PC-3 (cell line): ENCODE measurements at places on chromosomes 7 and 10. TPM values are rescaled to one million over a fixed set of nuclear protein-coding genes. Genes with fewer than 3 reads are reported as not detected.

DNA sequence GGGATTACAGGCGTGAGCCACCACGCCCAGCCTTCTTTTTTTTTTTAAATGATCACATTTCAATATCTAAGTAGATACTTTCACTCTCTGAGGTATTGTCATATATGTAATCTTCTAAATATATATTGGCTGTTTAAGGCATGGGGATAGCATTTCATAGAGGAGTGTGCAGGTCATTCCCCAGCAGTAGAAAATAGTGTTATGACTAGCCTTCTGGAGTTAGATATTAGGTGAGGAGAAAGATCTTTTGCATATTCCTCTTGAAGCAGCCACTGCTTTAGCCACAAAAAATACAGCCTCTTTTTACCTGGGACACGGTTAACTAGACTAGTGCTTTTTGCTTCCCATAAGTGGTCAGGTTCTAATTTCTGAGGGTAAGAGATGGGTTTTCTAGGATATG is 28.9 kb downstream of the ADD3 start:
- no peak overlapping the region for H3K4me3 ChIP-seq
- H3K4me1 ChIP-seq, result peaks cover 10% of the 10 kb centered on the region
- no peak for DNase-seq
- H3K27me3 ChIP-seq, result no peaks in the 10 kb centered on the region

TRIM73 gene
- total RNA-seq, result 5.2 and 6.4 TPM in 2 replicates

GRCh38 chr10:3873728-3874461 is 88.9 kb upstream of the KLF6 start:
- DNase-seq, result no peak
- H3K4me3 ChIP-seq, result no peak overlapping the region

TLX1 gene
- not detected in 2 replicates for total RNA-seq

AGR3 gene
- total RNA-seq, result not detected in 2 replicates

R3HCC1L gene
- 11.7 and 15.3 TPM in 2 replicates for total RNA-seq

- no peak overlapping the region for H3K27ac ChIP-seq
- H3K36me3 ChIP-seq, result no peaks in the 10 kb centered on the region
Observed at GRCh38 chr10:111804781-111805180, 378.8 kb downstream of the GPAM start.

- no peaks in the 10 kb centered on the region for H3K27me3 ChIP-seq
- H3K4me1 ChIP-seq, result peaks cover 19% of the 10 kb centered on the region
- no peak overlapping the region for H3K27ac ChIP-seq
Observed at GRCh38 chr7:16399265-16399831, 22.0 kb downstream of the CRPPA start.

- H3K4me1 ChIP-seq, result no peaks in the 10 kb centered on the region
- no peaks in the 10 kb centered on the region for H3K27me3 ChIP-seq
- H3K36me3 ChIP-seq, result peaks cover 23% of the 10 kb centered on the region
- DNase-seq, result no peak
- H3K27ac ChIP-seq, result no peak overlapping the region
- no peak overlapping the region for H3K4me3 ChIP-seq
Observed at GRCh38 chr7:128841171-128841690, 11.0 kb downstream of the FLNC start.

DNA sequence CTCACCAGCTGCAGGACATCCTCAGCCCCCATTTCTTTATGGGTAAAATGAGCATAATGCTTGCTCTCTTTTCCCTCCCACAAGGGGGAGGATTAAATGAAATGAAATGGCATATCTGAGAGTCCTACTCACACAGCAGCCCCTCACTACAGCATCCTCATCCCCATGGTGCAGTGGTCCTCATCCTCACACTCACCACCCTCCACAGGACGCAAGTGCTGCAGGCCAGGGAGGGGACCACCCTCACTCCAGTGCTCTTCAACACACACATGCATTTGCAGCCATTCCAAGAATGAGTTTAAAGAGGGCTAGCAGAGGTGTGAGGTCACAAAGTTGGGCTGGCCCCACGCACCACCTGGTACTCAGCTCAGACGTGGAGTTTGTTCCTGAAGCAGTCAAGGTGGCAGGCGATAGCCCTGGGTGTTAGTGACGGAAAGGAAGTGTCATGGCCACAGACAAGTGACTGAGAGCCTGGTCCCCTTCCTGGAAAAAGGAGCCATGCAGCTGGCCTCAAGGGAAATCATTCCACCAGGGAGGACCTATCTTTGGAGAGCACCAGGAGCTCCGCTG is 234.0 kb downstream of the TNS3 start:
- no peak for DNase-seq
- H3K36me3 ChIP-seq, result peaks cover 21% of the 10 kb centered on the region
- H3K4me3 ChIP-seq, result no peak overlapping the region
- no peak overlapping the region for H3K27ac ChIP-seq
- H3K4me1 ChIP-seq, result no peaks in the 10 kb centered on the region
- no peaks in the 10 kb centered on the region for H3K27me3 ChIP-seq
